ENCODE measurements at places on chromosomes 6 and 20.

GRCh38 chr6:15507746-15508145, 155.1 kb downstream of the DTNBP1 start:
- H3K4me1 ChIP-seq: peaks cover 53% of the 10 kb centered on the region
- no peak overlapping the region for H3K4me3 ChIP-seq
- peaks cover 14% of the 10 kb centered on the region for H3K36me3 ChIP-seq
- no peak for DNase-seq
- H3K27ac ChIP-seq: no peak overlapping the region

GRCh38 chr6:69918813-69919475, 52.6 kb downstream of the COL19A1 start:
- H3K36me3 ChIP-seq: no peaks in the 10 kb centered on the region
- no peak overlapping the region for H3K27ac ChIP-seq
- H3K4me3 ChIP-seq: no peak overlapping the region
- DNase-seq: no peak
- no peaks in the 10 kb centered on the region for H3K4me1 ChIP-seq

DNA sequence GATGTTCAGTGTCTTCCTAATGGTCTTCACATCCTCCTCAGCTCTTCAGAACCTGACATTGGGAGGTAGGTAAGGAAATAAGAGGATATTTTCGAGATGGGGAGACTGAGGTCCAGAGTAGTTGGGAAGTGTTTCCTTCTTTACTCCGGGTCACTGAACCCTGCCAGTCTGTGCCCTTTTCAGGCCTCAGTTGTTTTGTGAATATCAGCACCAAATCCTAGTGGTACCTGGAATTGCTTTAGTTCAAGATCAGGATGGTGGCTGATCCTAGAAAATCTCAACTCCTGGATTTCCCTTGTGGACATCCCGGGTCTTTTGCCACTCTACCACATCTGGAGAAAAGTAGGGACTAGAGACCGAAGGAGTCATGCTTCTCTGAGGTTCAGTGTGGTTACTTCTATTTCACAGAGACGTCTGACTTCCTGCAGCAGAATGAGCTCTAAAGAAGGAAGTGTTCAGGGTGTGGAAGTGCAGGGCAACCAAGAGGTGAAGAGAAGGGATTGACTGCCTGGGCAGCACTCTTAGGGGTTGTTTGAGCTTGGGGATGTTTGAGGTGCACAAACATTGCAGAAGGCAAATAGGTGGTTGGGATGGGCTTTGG, 995 bp downstream of the STK4 start:
- H3K27ac ChIP-seq: peak overlapping the region; percentile 93
- H3K4me3 ChIP-seq: peak overlapping the region; percentile 94
- peaks cover 20% of the 10 kb centered on the region for H3K36me3 ChIP-seq
- H3K27me3 ChIP-seq: no peaks in the 10 kb centered on the region
- H3K4me1 ChIP-seq: peaks cover 56% of the 10 kb centered on the region
- peak; percentile 62 for DNase-seq

- peaks cover 23% of the 10 kb centered on the region for H3K4me1 ChIP-seq
- no peak overlapping the region for H3K4me3 ChIP-seq
- H3K27ac ChIP-seq: no peak overlapping the region
- H3K27me3 ChIP-seq: peaks cover 2% of the 10 kb centered on the region
Observed at GRCh38 chr20:5264807-5265661, 51.7 kb downstream of the PROKR2 start.

- peaks cover 45% of the 10 kb centered on the region for H3K36me3 ChIP-seq
- peaks cover 43% of the 10 kb centered on the region for H3K4me1 ChIP-seq
- H3K27me3 ChIP-seq: no peaks in the 10 kb centered on the region
- peak within 1 kb of the TSS; percentile 94 for H3K27ac ChIP-seq
- peak; percentile 86 for DNase-seq
Observed at GRCh38 chr6:159044899-159045727, at the start of gene TAGAP. TAGAP (minus strand) TSS chr6:159044991; CDS start chr6:159044146, 845 bp downstream.

Data from natural killer cell treated with Interleukin-12 subunit alpha and Interleukin-12 subunit beta and Interleukin-15 and Interleukin-18, amount 100 ng/mL, for 72 hours (primary cell).